ENCODE measurements at places on chromosomes 1 and 21. TPM values are rescaled to one million over a fixed set of nuclear protein-coding genes. Genes with fewer than 3 reads are reported as not detected.
A peak's percentile ranks its signal among the peaks of the same experiment; 100 is the strongest.

Gene SLAMF9
- total RNA-seq, result not detected

GRCh38 chr1:85847356-85847755 lies 139.1 kb upstream of the ZNHIT6 start:
- DNase-seq, result no peak

- no peak for DNase-seq
Measured at GRCh38 chr1:204716660-204717059, 31.1 kb upstream of the LRRN2 start.

DNA sequence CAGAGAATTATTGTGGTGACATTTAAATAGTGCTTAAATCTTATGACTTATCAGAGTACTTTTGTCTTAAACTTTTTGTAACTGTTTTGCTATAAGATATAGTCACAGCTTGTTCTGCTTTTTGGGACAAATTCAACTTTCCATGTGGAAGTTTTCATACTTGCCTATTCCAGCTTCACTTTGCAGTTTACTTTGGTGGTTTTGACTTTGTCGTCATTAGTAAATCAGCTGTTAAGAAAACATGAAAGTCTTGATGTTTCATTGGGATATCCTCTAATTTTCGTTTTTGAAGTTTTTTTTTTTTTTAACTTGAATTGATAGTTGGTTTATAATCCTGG lies 31.3 kb downstream of the SDCCAG8 start:
- no peak for DNase-seq

- no peak for DNase-seq
Measured at GRCh38 chr1:168783458-168784210, 54.6 kb upstream of the DPT start.

- DNase-seq, result peak; percentile 7
Measured at GRCh38 chr1:160580221-160580812, 1.0 kb upstream of the CD84 start.

- no peak for DNase-seq
Measured at GRCh38 chr21:46551636-46552241, 53.1 kb downstream of the S100B start.

DNA sequence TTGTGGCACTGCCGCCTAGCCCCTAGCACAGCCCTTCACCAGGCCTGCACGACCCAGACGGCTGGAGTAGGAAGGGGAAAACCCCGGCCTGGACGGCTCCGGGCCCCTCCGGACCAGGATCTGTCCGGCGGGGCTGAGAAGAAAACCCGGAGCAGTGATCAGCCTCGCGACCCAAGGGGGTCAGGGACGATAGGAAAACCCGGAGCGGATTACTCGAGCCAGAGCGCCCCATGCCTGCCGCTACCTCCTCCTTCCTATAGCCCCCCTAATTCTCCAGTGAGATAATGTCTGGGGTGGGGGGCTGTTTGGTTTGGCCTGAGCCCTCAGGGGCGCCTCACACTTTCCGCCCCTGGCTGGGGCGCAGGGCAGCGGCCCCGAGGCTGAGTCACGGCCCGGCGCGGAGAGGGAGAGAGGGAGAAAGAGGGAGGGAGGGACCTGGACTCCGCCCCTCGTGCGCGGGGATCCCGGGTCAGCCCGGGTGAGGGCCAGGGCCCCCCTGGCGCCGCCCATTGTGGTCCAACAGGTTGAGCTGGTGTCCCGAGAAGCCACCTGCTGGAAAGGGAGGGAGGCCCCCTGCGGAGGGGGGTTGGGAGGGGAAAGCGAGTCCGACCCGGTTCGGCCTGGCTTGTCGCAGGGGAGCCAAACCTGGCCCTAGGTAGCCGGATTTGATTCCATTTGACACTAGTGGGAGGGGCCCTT lies 1.7 kb upstream of the ZBTB7B start:
- DNase-seq, result peak; percentile 88

GRCh38 chr1:15515022-15515663 lies 8.9 kb downstream of the CASP9 start:
- DNase-seq, result no peak

DNA sequence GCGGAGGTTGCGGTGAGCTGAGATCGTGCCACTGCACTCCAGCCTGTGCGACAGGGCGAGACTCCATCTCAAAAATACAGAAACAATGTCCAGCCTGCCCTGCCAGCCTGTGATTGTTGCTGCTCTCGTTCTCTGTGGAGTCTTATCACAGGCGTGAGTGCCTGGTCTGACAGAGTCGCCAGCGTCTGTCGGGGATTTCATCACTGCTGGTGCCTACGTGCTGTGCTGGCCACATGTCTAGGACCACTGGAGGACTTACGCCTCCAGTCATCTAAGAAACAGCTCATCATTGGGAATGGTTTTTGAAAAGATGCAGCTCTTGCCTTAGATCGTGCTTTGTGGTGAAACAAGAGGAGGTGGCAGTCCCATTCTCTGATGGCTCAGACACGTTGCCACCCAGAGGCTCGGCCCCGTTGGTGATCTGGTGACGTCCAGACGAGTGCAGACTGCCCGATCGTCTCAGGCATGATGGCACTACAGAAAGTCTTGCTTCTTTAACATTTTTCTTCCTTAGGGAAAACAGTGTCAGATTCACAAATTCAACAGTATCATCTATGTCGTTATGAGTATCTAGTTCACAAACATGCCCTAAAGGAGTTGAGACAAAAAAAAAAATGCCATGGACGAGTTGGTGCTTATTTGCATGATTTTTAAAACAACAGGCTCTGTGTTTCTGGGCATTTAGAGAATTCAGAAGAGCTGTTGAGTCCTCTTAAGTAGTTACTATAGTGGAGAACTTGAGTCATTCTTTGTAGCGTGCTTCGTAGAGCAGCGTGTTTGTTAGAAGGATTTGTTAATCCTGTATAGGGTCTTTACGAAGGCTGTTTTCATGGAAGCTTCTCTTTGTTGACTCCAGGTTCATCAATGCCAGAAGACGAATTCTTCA lies 47.5 kb downstream of the CBS start:
- no peak for DNase-seq

Gene GRIK1
- not detected for total RNA-seq

Gene CDC20
- 289 TPM for total RNA-seq

- no peak for DNase-seq
Measured at GRCh38 chr1:223109581-223110026, 33.4 kb downstream of the TLR5 start.

- DNase-seq, result no peak
Measured at GRCh38 chr1:69269491-69269890, 298.2 kb upstream of the LRRC7 start.

- no peak for DNase-seq
Measured at GRCh38 chr1:234900595-234900994, 228.0 kb downstream of the TOMM20 start.

- DNase-seq, result no peak
Measured at GRCh38 chr1:220093361-220094015, 444 bp upstream of the IARS2 start.

Gene BRINP2
- not detected for total RNA-seq

Gene MROH7
- not detected for total RNA-seq

DNA sequence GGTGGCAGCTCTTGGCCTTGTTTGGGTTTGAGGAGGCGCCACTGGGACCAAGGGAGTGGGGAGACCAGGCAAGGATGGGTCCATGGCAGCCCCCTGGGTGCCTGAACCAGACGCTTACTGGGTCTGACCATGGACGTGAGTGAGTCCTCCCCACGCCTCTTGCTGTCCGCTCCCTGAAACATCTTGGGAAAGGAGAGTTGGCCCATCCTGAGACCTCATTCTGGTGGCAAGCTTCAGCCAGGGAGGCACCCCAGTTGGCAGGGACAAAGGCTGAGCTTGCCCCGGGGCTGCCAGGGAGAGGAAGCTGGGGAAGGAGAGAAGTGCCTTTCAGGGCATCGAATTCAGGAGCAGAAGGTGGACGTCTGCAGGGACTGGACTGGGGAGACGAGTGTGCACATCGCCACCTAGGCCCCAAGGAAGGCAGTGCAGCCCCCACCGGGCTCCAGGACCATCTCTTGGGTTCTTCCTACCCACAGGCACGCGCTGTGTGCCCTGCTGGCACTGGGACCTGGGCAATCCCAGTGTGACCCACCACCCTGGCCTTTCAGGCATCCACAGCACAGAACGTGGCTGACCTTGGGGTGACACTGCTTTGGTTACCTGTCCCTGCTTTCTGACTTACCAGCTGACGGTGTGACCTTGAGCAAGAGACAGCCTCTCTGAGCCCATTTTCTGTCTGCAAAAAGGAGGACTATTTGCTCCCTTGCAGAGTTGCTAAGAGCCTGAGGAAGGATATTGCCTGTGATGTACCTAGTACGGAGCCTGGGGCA lies 132.9 kb upstream of the WNT4 start:
- peak; percentile 29 for DNase-seq

- no peak for DNase-seq
Measured at GRCh38 chr21:25360593-25360992, 246.7 kb downstream of the MRPL39 start.

DNA sequence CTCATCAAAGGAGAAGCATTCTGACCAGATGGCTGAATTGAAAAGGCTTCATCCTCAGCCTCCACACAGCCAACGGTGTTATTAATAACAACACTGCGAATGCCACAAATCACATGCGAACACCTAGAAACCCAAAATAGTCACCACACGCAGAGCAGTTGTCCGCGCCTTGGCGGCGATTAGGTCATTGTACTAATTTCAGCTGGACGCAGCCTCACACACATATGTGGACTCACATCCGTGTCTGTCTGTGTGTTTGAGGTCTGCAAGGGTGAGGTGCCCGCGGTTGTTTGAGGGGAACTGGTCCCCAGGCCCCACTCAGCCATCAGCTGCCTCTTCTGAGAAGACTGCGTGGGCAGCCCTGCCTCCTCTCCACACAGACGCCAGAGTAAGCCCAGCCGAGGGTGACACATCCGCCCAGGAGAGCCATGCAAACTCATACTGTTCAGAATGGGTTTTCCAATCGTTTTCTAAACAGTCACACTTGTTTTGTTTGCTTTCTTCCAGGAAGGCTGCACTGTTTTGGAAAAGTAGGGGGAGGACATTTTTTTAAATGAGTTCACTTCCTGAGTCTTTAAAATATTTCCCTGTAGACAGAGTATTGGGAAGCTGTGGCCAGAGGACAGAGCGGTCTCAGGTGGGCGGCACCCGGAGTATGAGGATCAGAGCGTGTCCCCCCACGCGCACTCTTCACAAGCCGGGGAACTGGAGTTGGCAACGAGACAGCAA lies 53.4 kb downstream of the TOMM20 start:
- peak; percentile 96 for DNase-seq

DNA sequence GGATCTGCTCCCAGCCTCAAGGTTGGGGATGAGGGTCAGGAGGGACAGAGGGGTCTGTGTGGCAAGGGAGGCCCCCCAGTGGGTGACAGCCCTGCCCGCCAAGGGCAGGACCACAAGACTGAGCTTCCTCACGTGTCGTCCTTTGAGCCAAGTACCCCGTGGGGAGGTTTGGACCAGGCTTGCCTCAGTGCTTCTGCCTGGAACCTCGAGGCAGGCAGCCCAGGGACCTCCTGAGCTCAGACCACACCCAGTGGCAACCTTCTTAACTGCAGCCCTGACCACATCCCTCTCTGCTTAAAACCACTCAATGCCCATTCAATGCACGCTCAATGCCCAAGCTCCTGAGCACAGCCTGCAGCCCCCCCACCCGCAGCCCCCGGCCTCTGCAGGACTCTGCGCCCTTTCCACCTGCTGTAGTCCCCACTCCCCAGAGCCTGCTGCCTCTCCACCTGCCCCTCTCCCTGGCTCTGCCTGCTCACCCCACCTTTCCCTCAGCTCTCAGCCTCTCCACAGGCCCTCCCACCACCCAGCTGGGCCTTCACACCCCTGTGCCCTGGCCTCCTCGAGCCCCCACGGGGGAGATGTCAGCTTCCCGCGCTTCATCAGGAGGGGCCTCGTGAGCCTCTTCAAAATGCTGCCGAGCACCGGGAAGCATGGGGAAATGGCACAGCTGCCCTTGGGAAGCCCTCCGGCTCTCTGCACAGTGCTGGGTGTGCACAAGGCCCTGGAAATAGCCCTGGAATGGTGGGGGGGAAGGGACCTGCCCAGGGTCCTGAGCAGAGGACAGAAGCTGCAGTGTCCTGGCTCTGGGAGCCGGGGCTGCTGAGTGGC lies 129.3 kb upstream of the VAMP3 start:
- no peak for DNase-seq

DNA sequence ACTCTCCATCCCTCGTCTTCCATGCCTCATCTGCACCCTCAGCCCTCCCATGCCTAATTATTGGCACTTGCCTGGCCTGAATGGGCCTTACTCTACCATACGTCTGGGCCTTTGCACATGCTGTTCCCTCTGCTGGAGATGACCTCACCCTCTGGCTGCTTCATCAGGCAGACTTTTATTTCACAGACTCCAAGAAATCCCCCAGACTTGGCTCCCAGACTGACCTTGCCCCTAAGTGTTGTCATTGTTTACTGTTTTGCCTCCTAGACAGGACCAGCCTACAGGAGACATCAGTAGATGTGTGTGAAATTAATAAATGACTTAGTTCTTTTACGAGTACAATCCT lies 5.2 kb upstream of the AHDC1 start:
- no peak for DNase-seq

- peak; percentile 36 for DNase-seq
Measured at GRCh38 chr1:66275601-66276023, 258.3 kb upstream of the SGIP1 start.

GRCh38 chr1:61424382-61424781 lies 300.6 kb downstream of the TM2D1 start:
- DNase-seq, result no peak

DNA sequence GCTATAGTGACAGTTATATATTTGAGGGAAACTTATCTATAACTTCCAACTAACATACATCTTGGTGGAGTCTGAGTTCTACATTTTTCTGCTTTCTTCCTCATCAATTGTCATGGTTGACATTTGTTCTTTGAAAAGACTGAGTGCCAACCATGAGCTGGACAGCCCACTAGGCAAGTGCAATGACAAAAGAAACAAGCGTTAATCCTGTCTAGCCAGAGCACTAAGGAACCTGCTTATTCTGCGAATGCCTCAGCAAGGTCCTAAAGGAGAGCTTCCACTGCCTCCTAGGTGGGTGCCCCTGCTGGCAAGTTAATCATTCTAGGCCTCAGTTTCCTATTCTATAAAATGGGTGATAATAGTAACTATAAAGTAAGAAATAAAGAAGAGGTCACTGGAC lies 44.8 kb downstream of the IRF2BP2 start:
- no peak for DNase-seq
